ENCODE measurements at places on chromosomes 2 and 18. TPM values are rescaled to one million over a fixed set of nuclear protein-coding genes. Genes with fewer than 3 reads are reported as not detected.

C2orf66 gene
- not detected for total RNA-seq

FHL2 gene
- total RNA-seq, result 39.0 TPM

ALPI gene
- not detected for total RNA-seq

NYAP2 gene
- total RNA-seq, result 0.32 TPM

SERPINB4 gene
- 418 TPM for total RNA-seq

SAG gene
- not detected for total RNA-seq

BMP10 gene
- total RNA-seq, result not detected

TMEM150A gene
- total RNA-seq, result 7.9 TPM

- ATAC-seq, result no peak
Observed at GRCh38 chr18:46892842-46893241, 24.5 kb downstream of the PIAS2 start.

GRCh38 chr2:45699032-45699658 lies 47.7 kb downstream of the PRKCE start:
- peak; percentile 71 for ATAC-seq

DNA sequence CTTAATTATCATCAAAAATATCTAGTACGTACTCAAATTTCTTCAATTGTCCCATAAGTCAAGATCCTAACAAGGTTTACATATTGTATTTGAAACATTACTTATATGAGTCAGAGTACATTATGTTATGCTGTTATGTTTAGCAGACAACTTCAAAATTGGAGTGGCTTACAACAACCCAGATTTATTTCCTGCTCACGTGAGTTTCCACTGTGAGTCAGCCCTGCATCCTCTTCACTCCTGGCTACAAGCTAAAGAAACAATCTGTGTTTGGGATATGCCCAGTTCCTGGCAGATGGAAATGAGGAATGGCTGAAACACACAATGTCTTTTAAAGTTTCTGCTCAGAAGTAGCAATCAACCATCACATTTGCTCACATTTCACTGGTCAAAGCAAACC lies 31.5 kb upstream of the TANC1 start:
- peak; percentile 84 for ATAC-seq

DNA sequence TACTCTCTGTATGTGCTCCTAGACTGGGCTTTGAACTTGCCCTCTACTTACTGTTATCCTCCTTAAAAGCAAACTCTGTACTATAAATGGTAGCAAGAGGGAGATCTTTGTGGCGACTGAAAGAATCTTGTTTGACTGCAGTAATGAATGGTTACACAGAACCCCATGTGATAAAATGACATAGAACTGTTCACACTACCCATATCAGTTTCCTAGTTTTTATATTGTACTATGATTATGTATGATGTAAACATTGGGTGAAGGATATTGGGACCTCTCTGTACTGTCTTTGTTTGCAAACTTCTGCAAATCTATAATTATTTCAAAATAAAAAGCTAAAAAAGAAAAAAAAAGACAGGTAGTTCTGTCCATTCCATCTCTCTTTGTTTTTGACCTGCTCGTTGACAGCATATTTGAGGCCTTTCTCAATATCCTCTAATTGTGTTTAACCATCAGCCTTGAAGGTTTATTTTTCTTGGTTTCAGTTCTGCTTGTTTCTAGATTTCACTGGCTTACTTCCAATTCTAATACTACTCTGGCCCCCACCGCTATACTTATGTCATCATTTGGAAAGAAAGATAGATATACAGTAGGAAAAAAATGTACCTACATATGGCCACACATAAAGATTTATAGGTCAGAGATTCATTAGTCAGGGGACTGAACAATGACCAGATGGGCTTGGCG lies 79.2 kb upstream of the MYO3B start:
- no peak for ATAC-seq

- no peak for ATAC-seq
Observed at GRCh38 chr2:11852526-11853196, 106.2 kb downstream of the LPIN1 start.

GRCh38 chr2:61448229-61448628 lies 22.7 kb downstream of the USP34 start:
- ATAC-seq, result no peak

- ATAC-seq, result no peak
Observed at GRCh38 chr2:156538083-156538504, 101.9 kb downstream of the GPD2 start.

DNA sequence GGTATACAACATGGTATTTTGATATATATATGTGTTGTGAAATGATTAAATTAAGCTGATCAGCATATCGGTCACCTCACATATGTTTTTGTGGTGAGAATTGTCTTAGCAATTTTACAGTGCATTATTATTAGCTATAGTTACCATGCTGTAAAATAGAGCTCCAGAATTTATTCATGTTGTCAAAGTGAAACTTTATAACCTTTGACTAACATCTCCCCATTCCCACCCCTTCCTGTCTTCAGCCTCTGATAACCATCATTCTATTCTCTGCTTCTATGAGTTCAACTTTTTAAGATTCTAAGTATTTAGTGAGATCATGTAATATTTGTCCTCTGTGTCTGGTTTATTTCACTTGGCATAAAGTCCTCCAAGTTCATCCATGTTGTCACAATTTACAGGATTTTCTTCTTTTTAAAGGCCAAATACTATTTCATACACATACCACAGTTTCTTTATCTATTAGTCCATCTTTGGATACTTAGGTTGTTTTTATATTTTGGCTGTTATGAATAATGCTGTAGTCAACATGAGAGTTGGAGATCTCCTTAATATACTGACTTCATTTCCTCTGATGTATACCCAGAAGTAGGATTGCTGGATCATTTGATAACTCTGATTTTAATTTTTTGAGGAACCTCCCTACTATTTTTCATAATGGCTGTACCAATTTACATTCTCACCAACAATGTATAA lies 30.3 kb downstream of the NCOA1 start:
- no peak for ATAC-seq

DNA sequence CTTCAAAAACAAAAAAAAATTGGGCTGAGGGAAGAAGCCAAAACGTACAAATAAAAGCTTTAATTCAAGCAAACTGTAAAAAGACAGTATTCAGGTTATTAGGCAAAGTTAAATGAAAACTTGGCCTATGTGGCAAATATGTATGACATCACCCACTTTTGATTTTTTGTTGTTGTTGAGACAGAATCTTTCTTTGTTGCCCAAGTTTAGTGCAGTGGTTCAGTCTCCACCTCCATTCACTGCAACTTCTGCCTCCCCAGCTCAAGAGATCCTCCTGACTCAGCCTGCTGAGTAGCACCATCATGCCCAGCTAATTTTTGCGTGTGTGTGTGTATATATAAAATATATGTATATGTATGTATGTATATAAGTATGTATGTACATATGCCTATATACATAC lies 440.4 kb upstream of the NRXN1 start:
- ATAC-seq, result no peak

DNA sequence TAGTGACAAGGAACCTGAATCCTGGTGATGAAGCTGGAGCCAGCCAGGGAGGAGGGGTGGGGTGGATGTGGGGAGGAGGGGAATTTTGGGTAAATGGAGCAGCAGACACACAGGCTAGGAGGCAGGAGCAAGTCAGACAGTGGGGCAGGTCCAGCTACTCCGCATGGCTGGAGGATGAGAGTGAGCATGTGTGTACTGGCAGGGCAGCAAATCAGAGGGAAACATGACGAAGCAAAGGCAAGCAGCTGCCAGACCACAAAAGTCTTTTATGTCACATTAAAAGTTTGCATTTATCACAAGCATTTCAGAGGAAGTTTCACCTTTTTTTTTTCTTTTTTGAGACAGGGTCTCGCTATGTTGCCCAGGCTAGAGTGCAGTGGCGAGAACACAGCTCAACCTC lies 11.9 kb upstream of the KIDINS220 start:
- peak; percentile 71 for ATAC-seq

DNA sequence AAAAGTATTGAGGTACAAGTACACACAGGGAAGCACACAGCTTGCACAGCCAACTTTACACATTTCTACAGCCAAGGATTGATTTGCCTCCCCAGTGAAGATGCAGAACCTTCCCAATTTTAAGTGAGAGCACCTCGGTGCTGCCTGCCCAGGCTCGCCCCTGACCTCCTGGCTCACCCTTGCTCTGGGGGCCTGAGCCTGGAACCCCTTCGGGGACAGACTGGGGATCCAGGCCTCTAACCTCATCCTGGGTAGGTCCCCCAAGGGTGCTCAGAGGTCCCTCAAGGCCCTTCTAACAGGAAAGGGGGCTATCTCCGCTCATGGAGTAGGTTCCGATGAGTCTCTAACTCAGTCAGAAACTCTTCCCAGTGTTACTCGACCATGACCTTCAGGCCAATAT lies 53.1 kb downstream of the BCL2L11 start:
- ATAC-seq, result no peak

DNA sequence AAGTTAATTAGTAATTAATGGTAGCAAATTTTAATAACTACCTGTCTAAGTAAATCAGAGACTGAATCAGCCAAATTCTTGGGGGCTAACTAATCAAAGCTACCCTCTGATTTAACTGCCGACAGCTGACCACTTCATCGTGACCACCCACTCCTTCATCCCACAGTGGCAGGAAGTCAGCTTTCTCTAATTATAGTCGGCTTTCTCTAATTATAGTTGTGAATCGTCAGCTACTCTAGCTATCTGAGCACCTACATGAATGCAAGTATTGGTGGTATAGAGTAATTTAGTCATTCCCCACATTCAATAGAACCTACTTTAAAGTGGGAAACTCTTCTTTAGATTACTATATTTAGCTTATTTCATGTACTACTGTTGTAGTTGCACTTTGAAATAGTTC lies 185.5 kb downstream of the PTGR3 start:
- ATAC-seq, result no peak

GRCh38 chr2:66431846-66432587 lies 2.9 kb upstream of the MEIS1 start:
- ATAC-seq, result no peak

GRCh38 chr18:25453556-25454269 lies 101.7 kb upstream of the ZNF521 start:
- no peak for ATAC-seq

DNA sequence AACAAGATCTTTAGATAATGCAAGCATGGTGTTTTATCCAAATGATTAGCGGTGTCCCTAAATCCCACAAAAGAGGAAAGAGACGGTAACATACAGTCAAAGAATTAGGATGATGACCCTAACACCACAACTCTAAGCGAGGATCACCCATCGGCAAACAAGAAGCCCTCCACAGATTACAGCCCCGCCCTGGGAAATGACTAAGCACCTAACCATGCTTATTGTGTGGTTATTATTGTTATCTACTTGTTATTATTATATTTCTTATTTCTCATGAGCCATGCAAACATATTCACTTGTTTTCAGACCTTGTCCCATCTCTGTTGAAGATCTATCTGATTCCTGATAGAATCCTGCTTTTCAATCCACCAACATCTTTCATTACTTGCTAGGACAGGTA lies 651.3 kb downstream of the NYAP2 start:
- ATAC-seq, result no peak

DNA sequence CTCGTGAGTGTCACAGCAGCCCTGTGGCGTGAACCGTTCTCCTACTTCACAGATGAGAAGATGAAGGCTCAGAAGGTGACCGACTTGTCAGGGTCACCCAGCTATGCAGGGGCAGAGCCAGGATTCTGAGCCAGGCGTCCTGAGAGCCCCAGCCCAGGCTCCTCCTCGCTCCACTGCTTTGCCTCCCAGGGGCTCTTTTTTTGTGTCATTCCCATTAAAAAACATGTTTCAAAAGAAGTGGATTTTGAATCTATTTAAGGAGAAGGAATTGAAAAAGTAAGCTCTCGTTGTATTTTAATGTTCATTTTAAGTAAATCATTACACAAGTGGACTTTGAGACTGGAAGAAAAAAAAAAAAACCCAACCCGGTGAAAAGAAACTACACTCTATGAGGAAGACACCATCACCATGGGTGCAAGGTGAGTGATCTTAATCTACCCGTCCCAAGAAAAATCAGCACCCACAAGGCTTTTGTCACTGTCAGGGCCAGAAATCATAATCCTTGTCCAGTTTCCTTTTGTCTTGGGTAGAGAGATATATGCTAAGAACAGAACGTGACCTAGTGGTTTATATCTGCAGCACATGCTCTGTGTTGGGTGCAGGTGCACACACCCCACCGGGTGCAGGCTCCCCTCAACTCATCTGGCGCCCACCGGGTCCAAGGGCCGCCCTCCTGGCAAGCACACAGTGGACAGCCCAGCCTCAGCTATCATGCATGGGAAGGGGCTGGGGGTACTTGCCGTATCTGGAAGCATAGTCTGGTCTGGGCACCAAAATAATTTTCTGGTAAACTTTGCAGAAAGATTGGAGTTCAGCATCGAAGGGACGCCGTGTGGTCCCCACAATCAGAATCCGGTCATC lies 73.5 kb upstream of the ASB18 start:
- ATAC-seq, result no peak

DNA sequence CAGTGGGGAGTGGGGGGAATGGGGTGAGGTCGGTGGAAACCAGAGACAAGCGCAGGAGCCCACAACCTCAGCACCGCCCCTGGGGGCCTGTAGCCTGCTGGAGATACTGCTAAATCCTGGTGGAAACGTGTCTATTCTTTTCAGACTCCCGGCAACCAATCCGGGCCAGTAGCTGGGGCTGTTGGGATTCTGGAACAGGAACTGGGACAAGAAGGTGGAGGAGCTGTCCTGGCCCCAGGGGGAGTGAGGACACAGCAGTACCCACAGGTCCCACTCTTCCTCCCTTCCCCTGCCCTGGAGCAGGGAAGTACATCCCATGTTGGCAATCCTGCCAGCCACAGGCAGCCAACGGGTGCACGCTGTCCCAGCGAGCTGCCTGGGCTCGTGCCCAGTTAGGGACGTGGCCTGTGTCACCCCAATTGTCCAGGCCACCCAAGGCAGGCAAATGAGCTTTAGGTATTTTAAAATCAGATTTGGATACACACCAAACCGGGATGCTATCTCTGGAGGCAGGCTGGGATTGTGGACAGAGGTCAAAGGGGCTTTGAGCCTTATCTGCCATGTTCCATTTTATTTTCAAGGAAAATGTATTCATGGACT lies 51.8 kb downstream of the HS1BP3 start:
- no peak for ATAC-seq

DNA sequence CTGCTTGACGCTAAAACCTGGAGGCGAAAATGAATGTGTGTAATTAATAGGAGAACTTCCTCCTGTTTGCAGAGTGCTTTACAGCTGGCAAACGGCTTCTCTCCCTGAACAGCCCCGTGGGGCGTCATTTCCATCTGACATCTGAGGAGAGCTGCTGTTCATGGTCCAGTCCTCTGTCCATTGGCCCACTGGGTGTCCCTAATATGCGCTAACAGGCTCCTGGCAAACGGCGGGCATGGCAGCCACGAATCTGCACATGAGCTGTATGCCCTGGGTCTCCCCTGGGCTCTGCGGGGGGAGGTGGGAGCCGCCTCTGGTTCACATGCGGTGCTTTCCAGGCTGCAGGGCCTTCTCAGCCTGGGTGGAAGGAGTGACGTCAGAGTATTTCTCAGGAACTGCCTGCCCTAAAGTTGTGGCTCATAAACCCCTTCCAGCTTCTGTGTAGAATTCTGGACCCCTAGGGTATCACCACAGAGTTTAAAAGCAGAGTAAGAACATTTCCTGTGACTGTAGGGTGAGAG lies 73.2 kb downstream of the LRRFIP1 start:
- ATAC-seq, result no peak

All from esophagus mucosa (tissue), 1 donor.